ENCODE measurements at places on chromosomes 3 and 15.

- no peak for DNase-seq
Measured at GRCh38 chr3:17678116-17678741, 64.2 kb downstream of the TBC1D5 start.

GRCh38 chr3:112736805-112737566 lies 96.0 kb upstream of the CCDC80 start:
- DNase-seq = no peak

GRCh38 chr3:73094129-73094528 lies 32.7 kb downstream of the EBLN2 start:
- DNase-seq = no peak

DNA sequence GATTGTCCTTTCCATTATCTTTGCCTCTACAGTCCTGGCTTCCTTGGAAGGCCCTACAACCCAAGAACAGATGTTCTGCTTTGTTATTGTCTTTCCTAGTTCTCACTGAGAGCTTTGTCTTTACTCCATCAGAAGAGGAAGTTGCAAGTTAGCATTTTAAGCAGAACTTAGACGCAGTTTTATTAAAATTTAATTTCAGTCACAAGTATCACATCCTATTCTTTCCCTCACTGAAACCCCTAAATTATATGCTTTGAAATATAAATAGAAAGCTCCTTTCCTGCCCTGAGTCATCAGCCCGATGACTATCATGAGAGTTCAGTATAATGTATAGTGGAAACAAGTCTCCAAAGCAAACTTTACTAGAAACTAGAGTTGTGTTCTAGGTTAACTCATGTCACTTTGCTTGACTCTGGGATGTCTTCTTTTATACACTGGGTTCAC lies 291.2 kb upstream of the RBMS3 start:
- no peak for DNase-seq

GRCh38 chr3:141123677-141124410 lies 72.7 kb downstream of the SPSB4 start:
- no peak for DNase-seq

DNA sequence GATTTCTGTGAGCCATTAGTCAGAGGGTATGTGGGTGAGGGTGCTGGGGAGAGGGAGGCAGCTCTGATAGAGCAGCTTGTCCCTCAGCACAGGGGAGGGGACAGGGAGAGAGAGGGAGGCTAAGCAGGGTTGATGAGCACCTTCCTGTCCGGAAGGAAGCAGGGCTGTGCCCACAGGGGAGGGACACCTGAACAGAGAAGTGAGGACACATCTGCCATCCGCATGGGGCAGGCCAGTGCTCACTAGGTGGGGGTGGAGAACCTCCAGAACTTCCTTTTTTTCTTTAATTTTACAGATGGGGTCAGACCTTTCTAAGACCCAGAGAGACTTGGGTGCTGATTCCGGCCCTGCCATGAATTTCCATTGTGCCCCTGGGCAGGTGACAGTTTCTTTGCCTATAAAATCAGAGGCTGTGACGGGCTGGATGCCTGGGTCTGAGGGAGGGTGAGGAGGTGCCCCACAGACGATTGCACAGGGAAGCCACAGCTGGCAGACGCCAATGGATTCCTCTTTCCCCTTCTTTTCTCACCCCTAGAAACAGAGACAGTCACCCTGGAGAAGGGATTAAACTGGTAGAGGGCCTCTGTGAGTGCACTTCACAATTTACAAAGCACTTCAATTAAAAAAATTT lies 4.1 kb upstream of the TGM5 start:
- DNase-seq = no peak

GRCh38 chr3:41419809-41420208 lies 220.5 kb downstream of the CTNNB1 start:
- DNase-seq = no peak

GRCh38 chr15:67013696-67014095 lies 51.7 kb upstream of the SMAD3 start:
- DNase-seq = no peak

- DNase-seq = no peak
Measured at GRCh38 chr3:94293793-94294195, 230.9 kb downstream of the NSUN3 start.

GRCh38 chr3:193297421-193297820 lies 56.4 kb downstream of the PLAAT1 start:
- no peak for DNase-seq

DNA sequence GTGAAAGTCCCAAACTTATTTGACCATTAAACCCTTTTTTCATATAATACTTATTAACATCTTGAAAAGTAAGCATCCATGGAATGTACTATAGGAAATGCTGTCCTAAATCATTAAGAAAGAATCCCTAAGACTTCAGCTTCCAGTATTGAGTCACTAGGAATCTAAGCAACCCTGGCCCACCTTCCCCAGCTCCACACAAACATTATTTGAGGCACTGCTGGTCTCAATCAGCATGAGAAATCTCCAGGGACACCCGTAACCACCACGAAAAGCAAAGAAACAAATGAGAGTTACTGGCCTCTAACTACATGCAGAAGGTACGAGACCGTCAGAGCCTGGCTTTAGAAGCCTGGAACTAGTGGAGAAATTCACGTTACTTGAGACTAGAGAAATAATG lies 68.2 kb downstream of the POLQ start:
- DNase-seq = no peak

DNA sequence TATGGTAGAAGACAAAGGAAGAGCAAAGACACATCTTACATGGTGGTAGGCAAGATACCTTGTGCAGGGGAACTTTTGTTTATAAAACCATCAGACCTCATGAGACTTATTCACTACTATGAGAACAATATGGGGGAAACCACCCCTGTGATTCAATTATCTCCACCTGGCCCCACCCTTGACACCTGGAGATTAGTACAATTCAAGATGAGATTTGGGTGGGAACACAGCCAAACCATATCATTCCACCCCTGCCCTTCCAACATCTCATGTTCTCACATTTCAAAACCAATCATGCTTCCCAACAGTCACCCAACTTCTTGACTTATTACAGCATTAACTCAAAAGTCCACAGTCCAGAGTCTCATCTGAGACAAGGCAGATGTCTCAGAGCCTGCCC lies 21.7 kb upstream of the PLSCR1 start:
- no peak for DNase-seq

GRCh38 chr15:78540871-78541743 lies 863 bp downstream of the PSMA4 start:
- DNase-seq = no peak

DNA sequence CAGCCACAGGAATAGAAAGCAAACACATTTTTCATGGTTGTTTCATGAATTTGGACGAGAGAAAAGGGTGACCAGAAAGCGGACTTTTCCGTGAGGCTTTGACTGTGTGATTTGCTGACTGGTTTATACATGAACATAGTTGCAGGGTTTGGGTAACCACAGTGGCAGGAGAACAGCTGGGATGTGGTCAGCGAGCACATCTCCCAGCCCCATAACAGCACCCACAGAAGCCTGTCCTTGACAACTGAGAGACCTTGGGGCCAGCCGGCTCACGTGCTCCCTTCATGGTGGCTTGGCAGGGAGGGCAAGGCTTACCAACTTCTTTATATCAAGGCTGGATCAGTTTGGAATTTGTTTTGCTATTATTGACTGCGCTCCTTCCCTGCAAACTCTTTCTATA lies 13.2 kb upstream of the RGMA start:
- no peak for DNase-seq

- peak; percentile 32 for DNase-seq
Measured at GRCh38 chr3:49415931-49416601, 3.8 kb downstream of the TCTA start.

DNA sequence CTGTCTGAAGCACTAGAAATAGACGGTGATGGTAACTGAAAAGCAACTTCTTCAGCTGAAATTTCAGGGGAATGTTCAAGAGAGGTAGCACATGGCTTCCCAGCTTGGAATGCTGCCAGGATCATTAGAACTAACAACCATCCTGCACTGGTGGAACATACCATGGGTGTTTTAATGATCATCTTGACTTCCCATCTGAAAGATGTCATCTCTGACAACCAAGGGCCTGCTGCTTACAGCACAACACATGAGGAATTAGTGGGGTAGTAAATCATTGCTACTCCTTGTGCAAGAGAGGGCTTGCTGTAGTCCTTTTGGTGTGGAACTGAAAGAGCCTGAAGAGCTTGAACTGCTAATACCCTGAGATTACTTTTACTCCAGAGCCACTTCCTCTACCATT lies 853.7 kb downstream of the MCTP2 start:
- no peak for DNase-seq

DNA sequence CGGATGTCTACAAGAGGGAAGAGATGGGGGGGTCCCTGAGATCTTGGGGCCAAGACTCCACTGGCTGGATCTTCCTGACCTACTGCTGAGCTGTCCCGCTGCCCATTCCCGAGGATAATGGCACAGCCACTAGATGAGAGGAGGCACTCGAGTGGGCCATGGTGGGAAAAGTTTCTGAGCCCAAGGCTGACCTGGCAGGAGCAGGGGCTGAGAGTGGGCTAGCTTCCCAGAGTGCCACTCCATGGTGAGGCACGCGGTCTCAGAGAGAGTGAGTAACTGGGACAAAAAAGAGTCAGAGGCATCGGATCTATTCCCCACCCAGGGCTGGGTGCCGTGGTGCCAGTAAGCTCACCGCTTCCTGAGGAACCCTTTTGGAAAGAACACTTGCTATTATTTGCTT lies 10.9 kb downstream of the SLC51B start:
- DNase-seq = no peak

GRCh38 chr3:68666429-68667136 lies 265.8 kb downstream of the TAFA4 start:
- DNase-seq = no peak

DNA sequence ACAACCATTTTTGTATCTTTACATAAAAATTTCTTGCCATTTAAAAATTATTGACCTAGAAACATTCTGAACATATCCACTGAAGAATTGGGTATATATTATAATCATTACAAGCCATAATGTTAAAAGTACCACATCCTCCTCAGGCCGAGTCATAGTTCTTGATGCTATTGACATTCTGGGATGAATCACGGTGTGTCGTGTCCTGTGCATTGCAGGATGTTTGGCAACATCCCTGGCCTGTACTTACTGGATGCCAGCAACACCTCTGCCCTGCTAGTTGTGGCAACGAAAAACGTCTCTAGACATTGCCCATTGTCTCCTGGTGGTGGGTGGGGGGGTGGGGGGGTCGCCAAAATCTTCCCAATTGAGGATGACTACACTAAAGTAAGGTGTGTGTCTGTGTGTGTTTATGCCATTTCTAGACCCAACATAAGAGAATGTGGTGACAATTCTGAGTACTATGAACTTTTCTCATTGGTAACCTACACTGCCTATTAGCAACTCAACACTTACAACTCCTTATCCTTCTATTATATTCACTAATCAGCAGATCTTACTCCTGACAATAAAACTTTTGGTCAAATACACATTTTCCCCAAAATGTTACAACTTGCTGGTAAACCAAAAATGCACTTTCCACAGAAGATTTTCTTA lies 471.6 kb downstream of the FOXP1 start:
- DNase-seq = no peak

DNA sequence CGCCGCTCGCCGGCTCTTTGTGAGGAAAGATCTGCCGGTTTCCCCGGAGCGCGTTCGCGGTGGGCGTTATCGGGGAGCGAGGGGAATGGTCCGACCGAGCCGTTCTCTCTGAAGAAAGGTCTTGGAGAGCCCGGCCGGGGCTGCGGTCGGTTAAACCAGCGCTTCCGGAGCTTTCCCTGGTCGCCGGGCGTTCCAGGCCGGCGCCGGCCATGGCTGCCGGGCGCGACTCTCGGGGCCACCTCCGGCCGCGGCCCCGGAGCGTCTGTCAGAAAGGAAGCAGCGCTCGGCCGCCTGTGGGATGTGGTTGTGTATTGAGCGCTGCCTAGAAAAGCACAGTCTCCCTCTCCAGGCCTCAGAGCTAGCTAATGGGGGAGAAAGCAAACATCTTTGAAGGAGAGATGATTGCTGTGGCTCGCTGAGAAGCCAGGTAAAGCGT lies 731 bp downstream of the FYTTD1 start:
- no peak for DNase-seq

- no peak for DNase-seq
Measured at GRCh38 chr3:184631472-184631861, 69.9 kb downstream of the EPHB3 start.

DNA sequence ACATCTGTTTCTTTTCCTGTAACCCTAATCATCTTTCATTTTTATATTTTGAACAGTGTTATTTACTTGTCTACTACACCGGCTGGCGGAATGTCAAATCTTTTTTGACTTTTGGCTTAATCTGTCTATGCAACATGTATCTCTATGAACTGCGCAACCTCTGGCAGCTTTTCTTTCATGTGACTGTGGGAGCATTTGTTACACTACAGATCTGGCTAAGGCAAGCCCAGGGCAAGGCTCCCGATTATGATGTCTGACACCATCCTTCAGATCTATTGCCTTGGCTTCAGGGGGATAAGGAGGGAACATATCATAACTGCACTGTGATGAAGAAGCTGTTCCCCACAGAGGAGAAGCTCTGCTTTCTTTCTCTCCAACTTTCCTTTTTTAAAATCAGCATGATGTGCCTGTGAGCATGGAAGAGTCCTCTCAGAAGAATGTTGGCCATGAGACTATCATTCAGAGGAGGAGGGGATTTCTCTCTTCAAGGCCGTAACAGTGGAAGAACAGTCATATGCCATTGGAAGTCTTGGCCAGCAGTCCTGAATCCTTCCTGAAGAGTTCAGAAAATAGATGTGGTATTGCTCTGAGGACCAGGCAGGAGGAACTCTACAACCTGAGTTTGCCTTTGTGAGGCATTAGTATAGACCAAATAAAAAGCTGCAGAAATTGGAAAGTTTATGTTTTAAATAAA lies 69.9 kb downstream of the SEC22A start:
- DNase-seq = no peak

GRCh38 chr3:38235466-38235865 lies 30.1 kb upstream of the SLC22A13 start:
- DNase-seq = no peak

GRCh38 chr3:74988095-74988494 lies 373.6 kb upstream of the CNTN3 start:
- no peak for DNase-seq

DNA sequence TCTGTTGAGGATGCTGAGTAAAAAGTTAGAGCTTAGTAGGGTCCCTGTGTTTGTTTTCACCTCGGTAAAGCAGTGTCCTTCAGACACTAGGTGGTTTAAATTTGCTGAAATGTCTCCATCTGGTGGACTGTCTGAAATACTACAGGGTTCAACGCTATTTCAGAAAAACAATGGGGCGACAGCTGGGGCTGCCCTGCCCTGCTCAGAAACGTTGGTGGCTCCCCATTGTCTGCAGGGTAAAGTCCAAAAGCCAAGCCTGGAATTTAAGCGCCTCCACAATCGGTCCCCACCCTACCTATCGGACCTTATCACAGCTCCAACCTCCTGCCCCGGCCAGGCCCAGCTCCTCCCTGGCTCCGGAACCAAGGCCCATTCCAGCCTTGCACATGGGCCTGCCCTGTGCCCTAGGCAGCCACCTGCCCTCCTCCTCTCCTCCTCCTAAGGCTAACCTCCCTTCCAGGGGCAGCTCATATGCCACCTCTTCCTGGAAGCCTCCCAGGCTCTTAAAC lies 4.3 kb upstream of the TSEN2 start:
- no peak for DNase-seq
